Putamen (tissue), 1 donor: ENCODE measurements at places on chromosomes 11 and 22.

- no peak for DNase-seq
Measured at GRCh38 chr11:126917531-126918204, 82.9 kb downstream of the KIRREL3 start.

GRCh38 chr11:44537679-44538078, 27.8 kb upstream of the CD82 start:
- no peak for DNase-seq

DNA sequence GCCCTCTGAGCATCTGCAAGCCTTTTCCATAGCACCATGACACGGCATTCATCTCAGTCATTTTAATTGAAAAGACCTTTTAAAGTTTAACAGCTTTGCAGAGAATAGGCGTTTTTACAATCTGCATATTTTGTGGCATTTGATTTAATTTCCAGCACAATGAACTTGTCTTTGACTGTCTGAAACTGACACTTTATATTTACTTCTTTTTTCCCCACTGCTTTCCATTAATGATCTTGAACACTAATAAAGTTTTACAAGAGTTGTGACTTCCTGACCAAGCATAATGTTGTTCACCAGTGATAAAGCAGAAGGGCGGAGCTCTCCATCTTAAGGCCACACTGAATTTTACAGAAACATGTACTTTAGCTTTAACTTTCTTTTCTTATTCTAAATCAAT, 548.7 kb downstream of the FAM181B start:
- DNase-seq, result no peak

DNA sequence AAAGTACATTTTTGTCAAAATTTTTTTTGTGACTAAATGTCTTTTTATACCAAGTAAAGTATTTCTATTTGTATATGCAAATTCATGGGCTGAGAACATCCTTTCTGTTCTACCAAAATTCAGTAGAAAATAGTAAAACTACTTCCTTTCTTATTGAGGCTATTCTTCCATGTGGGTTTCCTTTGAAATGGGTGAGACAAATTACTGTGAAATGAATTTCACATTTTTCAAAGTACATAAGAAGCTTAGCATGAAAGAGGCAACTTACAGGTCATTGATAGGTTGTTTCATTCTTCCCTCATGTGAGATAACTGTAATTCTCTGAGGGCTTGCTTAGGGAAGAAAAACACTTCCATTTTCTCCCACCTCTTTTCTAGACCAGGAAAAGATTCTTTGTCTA, 1.0 kb upstream of the OR6X1 start:
- DNase-seq, result no peak

DNA sequence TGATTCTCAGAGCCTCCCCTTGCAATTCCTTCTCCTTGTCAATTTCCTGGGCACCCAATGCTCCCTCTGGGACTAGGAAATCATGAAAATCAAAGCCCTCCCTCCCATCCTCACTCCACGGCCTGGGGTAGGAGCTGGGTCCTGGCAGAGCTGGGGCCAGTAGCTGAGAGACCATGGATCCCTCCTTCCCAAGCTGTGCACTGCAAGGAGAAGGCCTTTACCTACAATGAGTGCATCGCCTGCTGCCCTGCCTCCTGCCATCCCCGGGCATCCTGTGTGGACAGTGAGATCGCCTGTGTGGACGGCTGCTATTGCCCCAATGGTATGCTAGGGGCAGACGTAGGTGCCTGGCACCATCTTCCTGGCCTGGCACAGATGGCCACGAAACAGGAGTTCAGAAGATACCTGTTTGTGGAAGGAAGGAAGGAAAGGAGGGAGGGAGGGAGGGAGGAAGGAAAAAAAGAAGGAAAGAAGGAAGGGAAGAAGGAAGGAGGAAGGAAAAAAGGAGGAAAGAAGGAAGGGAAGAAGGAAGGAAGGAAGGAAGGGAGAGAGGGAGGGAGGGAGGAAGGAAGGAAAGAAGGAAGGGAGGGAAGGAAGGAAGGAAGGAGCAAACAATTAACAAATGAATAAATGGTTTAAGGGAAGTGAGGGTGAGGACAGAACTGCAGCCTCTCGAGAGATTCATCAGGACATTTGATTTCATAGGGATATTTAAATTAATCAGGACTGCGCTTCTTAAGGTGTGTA, 12.5 kb downstream of the OTOG start:
- DNase-seq, result no peak

- DNase-seq, result no peak
Measured at GRCh38 chr11:30705913-30706675, 119.9 kb upstream of the MPPED2 start.
